ENCODE measurements at places on chromosomes 11 and 22.
A peak's percentile ranks its signal among the peaks of the same experiment; 100 is the strongest.

GRCh38 chr22:41660416-41660815 is 28.3 kb downstream of the SNU13 start:
- no peak for DNase-seq

GRCh38 chr11:120668537-120668936 is 157.0 kb downstream of the GRIK4 start:
- DNase-seq: no peak

- DNase-seq: no peak
These were observed 49.3 kb downstream of the SCUBE1 start for GRCh38 chr22:43293655-43294392.

GRCh38 chr11:118527109-118527508 is at the start of gene TTC36:
TSS of gene TTC36 (plus strand) at chr11:118527474. CDS start at chr11:118527495, 21 bp downstream.
- DNase-seq: no peak

GRCh38 chr11:119634301-119634700 is 94.7 kb downstream of the NECTIN1 start:
- no peak for DNase-seq

GRCh38 chr11:37817727-37818270 is 1219.8 kb upstream of the RAG2 start:
- no peak for DNase-seq

GRCh38 chr11:6458352-6459098 is 15.2 kb downstream of the TRIM3 start:
- DNase-seq: no peak

GRCh38 chr11:79860336-79860735 is 419.5 kb upstream of the TENM4 start:
- no peak for DNase-seq

- no peak for DNase-seq
These were observed 64.8 kb downstream of the IGF2 start for GRCh38 chr11:2074266-2074825.

GRCh38 chr11:126834149-126834548 is 166.4 kb downstream of the KIRREL3 start:
- DNase-seq: no peak

DNA sequence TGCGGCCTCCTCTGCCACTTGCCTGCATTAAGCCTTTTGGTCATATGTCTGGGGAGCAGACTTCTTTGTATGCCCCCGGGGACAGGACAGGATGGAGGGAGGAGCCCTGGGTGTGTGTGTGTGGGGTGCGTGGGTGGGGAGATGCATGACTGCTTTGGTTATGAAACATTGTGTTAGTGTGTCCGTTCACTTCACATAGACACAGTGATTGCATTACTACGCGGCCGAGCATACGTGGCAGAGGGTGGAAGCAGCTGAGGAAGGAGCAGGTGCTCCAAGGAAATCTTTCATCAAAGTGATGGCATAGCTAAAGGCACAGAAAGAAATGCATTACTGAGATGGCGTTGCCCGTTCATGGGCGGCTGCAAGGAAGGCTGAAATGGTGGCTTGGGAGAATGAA is 260.4 kb downstream of the ST3GAL4 start:
- no peak for DNase-seq

- DNase-seq: no peak
These were observed 102.2 kb downstream of the NAT10 start for GRCh38 chr11:34207487-34208180.

DNA sequence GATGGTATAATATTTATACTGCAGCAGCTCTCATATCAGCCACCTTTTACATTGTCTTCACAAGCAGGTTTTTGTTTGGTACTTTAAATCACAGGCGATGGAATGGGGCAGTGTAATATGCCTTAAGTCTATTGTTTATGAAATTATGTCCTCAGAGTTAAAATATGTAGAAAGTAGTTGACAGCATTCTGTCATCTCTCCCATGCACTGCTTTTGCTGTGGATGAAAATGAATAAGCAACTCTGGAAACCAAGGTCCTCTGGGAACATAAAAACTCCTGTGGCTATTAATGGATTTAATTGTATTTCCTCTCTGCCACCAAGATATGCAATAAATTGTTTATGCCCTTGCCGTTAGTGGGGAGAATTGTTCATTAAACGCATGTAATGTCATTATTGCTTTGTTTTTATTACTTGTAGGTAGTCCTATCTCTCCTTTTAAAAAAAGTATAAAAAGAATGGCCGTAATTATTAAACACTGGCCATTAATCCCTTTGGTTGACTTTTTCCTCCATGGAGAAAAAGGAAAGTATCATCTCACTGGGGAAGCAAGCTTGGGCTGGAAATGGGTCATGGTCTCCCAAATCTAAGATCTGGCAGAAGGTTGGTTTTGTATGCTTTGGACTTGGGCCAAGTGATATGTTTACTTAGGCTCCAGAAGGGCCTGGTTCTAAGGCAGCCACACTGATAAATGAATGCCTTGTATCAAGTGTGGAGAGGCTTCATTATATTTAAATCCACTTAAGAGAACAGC is 13.1 kb downstream of the PACS1 start:
- DNase-seq: no peak

- DNase-seq: no peak
These were observed 20.3 kb upstream of the WNT7B start for GRCh38 chr22:45997077-45997776.

DNA sequence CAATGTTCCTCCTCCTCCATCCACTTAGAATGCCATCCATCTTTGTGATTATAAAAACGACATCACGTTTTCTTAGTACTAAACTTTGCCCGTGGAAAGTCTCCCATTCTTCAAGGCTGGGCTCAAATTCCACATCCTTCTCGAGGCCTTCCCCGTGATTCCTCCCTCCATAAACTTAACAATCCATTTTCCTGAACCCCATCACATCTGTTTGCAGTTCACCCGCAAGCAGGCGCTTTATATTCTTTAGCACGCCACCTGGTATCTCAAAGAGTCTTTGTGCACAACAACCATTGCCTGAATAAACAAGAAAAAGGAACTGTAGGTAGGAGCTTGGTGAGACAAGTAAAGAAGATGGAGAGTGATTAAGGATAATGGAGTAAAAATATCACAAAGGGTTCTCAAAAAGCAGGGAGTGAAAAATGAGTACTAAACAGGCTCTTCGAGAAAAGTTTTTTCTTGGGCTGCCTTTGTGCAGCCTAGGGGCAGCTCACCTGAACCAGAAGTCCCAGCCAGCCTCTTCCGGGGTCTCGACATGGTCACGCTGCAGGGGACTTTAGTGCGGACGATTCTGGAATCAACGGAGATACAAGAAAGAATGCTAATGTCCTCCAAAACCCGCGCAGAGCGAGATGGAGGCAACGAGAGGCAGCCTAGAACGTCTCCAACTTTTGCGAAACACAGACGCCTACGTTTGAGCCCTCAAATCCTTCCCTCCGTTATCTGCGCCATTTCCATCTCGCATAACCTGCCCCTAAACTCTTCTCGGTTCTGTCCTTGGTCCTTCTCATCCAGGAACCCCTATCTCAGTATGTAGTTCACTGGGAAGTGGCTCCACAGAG is 585 bp downstream of the THYN1 start:
- DNase-seq: no peak

DNA sequence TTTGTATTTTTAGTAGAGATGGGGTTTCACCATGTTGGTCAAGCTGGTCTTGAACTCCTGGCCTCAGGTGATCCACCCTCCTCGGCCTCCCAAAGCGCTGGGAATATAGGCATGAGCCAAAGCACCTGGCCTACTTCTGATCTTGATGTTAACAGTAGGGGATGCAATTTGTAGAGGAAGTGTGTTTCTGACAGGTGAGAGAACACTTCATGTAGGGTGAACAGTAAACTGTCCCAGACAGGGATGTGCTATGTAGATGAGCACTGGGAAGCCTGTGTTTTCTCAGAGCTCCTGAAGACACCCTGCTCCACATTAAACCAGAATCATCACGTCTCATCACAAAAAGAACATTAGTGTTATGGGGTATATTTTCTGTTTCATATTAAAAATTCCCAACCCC is 45.1 kb downstream of the UBASH3B start:
- DNase-seq: no peak

GRCh38 chr22:47163481-47163855 is 401.0 kb downstream of the TBC1D22A start:
- no peak for DNase-seq

GRCh38 chr11:109914809-109915653 is 178.2 kb upstream of the ZC3H12C start:
- DNase-seq: no peak

GRCh38 chr11:35083431-35084238 is 55.3 kb upstream of the CD44 start:
- peak; percentile 36 for DNase-seq

GRCh38 chr22:21590809-21591641 is 23.5 kb downstream of the UBE2L3 start:
- no peak for DNase-seq

- no peak for DNase-seq
These were observed 17.2 kb downstream of the SUN2 start for GRCh38 chr22:38738475-38739070.

DNA sequence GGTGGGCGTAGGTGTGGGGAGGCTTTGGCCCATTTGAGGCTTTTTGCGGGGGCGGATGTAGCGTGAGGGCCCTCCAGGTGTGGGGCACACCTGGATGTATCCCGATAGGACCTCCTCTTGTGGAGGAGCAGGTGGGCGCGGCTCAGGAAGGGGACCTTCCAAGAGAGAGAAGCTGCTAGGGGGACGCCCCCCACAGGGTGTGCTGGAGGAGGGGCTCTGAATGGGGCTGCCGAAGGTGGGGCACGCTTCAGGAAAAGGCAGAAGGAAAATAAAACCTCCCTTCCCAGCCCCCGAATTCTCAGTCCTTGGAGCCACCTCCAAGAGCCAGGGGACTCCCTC is 621 bp downstream of the SGSM1 start:
- no peak for DNase-seq

DNA sequence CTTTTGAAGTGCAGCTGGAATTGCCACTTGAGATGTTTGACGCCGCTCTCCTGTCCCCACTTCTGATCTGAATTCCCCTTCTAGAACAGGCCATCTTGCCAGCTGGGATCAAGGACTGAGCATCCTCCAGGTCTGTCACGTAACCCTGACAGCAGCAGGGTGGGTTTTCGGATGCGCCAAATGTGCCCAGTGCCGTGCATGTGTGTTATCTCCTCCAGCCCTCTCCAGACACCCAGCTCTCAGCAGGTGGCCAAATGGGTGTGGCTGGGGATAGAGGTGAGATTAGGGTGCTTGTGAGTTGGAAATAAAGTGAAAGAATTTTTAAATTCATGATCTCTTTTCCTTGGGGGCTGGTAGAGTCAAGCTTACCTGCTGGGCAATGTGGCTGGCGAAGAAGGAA is 3.3 kb downstream of the OSBP2 start:
- DNase-seq: no peak

DNA sequence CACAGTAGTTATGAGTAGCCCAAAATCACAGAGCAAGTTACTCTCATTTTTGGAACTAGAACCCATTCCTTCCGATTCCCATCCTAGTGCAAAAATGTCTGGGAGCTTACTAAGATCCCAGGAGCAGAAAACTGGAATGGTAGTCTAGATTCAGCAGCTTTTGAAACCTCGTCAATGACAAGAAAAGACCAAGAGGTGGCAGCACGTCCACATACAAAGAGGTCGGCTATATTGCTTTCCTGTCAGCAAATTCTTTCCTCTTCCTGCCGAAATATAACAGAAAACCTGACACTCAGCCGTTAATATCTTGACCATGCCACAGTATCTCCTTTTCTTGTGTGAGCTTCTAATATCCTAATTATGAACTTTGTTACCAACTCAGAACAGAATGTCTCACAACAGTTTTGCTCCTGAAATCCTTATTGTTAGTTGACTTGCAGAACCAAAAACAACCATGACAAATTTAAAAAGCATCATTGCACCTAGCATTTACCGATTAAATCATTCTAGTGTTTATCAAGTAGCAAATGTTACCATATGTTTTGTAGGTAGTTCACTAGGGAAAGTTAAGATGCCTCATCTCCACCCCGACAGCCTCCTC is 92.8 kb upstream of the OR9G4 start:
- DNase-seq: no peak

- DNase-seq: no peak
These were observed 100.0 kb downstream of the ADAMTS15 start for GRCh38 chr11:130548491-130548833.

GRCh38 chr11:118918128-118918685 is 7.5 kb downstream of the BCL9L start:
- no peak for DNase-seq

- no peak for DNase-seq
These were observed 114.5 kb upstream of the CRYBB3 start for GRCh38 chr22:25085156-25085555.

DNA sequence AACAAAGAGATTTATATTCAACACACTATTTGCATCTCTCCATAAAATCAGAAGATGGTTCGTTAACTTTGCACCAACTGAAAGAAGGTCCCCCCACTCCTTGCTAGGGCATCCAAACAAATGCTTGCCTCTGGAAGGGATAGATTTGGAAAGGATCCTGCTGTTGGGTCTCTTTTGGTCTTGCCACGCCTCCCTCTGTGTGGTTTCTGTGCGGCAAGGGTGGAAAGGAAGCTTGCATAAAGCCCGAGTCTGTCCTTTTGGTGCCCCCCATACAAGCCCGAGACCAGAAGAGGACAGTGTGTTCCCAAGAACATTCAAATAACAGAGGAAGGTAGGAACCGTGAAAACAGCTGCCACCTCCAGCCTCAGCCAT is 15.1 kb downstream of the SCGB1A1 start:
- DNase-seq: no peak

GRCh38 chr11:11422411-11423128 is 69.5 kb upstream of the CSNK2A3 start:
- DNase-seq: no peak

DNA sequence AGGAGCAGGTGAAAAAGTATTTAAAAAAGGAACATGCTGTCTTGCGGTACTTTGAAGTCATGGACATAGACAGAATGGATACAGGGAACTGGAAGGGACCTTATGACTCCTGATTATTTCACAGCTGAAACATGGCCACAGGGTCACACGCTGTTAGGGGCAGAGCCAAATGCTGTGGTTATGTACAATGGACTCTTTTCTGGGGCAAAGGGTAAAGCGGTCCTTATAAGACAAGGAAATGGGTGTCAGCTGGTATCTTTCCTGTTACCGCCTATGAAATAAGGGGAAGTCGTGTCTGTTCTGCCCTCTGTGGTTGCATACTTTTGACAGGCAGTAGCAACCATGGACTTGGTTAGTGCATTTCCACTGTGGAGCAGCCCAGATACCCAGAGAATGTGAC is 12.8 kb upstream of the ST14 start:
- DNase-seq: no peak

GRCh38 chr11:34305193-34305592 is 52.6 kb downstream of the ABTB2 start:
- DNase-seq: no peak

- DNase-seq: no peak
These were observed 1.8 kb downstream of the SYT7 start for GRCh38 chr11:61578819-61579675.
